ENCODE measurements at places on chromosomes 2 and 18. TPM values are rescaled to one million over a fixed set of nuclear protein-coding genes. Genes with fewer than 3 reads are reported as not detected.

CREG2 gene
- total RNA-seq = 8.8 TPM

KLHL41 gene
- total RNA-seq = 0.13 TPM

AGAP1 gene
- total RNA-seq = 23.2 TPM

MEMO1 gene
- 78.5 TPM for total RNA-seq

TRIM43 gene
- not detected for total RNA-seq

ALKAL2 gene
- total RNA-seq = not detected

FAM228A gene
- not detected for total RNA-seq

RAD51AP2 gene
- total RNA-seq = not detected

ASXL3 gene
- total RNA-seq = not detected

TUBB8B gene
- total RNA-seq = not detected

DAPL1 gene
- total RNA-seq = not detected

FBXO15 gene
- 0.67 TPM for total RNA-seq

PRSS56 gene
- 0.13 TPM for total RNA-seq
